ENCODE measurements at places on chromosomes 7 and 10. TPM values are rescaled to one million over a fixed set of nuclear protein-coding genes. Genes with fewer than 3 reads are reported as not detected.

DNA sequence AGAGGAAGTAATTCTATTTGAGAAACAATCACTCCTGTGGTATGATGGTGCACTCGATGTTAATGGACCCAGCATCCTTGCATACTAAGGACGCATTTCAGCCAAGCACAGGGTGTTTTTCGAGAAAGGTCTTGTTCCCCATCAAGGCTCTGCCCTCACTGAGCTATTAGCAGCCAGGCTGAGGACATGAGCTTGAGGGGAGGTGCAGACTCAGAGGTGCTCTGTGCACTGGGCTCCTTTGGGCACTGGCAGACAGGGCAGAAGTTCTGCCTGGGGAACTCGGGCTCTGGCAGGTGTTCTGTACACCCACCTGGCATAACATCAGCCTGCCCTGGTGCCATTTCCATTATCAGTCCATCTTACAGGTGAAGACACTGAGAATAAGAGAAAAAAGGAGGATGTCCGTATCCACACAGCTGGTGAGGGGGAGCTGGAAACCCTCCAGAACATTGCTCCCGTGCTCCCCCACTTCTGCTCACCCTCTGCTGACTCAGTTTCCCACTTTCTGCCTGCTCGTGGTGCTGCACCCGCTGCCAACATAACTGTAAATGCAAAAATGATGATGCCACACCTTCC is 92.7 kb upstream of the RET start:
- no peak for DNase-seq

DNA sequence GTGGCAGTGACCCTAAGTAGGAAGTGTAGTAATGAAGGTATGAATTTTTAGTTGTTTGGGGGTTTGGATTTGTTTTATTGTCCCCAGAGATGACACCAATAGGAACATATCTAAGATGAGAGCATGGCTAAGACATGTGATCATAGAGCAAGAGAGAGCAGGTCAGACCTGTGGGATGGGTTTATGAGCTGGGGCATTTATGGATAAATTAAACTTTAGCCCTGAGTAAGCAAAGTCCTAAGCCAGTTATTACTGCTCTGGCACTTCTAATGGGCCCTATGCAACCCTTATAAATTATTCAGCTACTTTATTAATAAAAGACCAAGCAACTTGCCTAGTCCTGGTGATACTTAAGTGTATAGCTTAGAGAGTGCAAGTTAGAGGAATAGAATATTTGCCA is 85.1 kb downstream of the LRRC4 start:
- no peak for DNase-seq

GRCh38 chr7:151704960-151705635 is 171.8 kb downstream of the PRKAG2 start:
- peak; percentile 84 for DNase-seq

DNA sequence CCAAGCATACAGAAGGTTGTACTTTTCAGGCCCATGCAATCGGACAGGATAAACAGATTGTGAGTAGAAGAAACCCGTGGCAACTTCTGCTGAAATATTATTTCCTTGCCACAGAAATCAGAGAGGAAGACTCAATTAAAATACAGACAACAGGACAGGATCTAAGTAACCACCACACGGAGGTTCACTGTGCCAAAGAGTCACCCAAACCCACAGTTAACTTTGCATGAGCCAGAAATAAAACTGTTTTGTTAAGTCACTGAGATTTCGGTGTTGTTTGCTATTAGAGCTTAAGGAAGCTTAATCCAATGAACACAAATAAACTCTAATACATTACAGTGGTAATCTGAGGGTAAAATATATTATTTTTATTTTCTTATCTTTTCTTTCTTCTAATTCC is 14.0 kb downstream of the PNPLA8 start:
- no peak for DNase-seq

- peak; percentile 15 for DNase-seq
Observed at GRCh38 chr7:72268090-72268489, 144.0 kb downstream of the CALN1 start.

GRCh38 chr10:49500412-49500811 is 38.5 kb downstream of the ERCC6 start:
- no peak for DNase-seq

DNA sequence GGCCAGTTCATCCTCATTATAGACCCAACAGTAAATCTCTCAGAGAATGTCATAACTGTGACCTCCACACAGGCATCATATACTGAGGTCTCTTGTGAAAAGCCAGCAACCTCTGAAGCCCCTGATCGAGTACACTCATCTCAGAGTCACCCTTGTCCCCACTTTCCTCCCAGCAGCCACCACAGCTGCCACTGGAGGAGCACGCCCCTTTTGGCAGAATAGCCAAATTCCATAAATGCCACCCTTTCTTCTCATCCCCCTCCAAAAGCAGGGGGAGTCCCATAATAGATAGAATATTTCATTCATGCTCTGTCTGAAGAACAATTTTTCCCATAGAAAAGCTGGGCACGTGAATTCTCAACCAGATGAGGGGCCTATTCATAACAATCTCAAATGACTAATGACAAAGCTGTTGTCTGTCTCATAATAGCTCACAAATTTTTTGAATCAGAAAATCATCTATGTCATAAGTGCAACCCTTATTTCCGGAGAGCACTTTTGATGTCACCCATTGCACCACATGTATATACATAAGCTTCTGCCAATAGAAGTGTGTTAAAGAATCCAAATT is 47.4 kb downstream of the SGMS1 start:
- DNase-seq, result no peak

- no peak for DNase-seq
Observed at GRCh38 chr10:131150126-131150525, 161.4 kb downstream of the TCERG1L start.

DNA sequence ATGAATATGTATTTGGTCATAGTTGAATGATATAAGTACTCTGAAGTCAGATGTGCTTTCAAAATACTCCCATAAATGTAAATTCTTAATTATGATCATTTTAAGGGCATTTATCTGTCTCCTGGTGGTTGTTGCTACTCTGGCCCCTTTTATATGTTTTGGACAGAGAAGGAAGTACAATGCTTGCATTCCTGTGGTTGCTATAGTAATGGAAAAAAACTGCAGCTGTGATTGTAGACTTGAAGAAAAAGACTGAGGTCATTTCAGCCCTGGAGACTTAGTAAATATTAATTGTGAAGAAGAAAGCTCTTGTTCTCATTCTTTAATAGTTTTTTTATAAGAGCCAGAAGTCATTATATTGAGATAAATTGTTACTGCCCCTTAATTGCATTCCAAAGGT is 70.2 kb upstream of the FERD3L start:
- DNase-seq, result no peak

DNA sequence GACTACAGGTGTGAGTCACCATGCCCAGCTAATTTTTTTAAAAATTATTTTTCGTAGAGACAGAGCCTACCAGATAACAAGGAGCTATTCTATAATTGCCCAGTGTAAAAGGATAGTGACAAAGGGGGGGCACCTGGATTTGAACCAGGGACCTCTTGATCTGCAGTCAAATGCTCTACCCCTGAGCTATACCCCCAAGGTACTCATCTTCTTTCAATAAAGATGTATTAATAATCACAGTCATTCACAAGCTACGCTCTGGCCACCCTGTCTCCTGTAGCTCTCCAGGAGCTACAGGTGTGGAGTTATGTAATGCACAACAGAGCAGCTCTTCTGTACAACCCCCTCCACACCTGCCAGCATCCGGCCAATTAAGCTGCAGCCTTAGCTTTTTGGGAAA is 83.5 kb downstream of the ZNF777 start:
- DNase-seq, result no peak

DNA sequence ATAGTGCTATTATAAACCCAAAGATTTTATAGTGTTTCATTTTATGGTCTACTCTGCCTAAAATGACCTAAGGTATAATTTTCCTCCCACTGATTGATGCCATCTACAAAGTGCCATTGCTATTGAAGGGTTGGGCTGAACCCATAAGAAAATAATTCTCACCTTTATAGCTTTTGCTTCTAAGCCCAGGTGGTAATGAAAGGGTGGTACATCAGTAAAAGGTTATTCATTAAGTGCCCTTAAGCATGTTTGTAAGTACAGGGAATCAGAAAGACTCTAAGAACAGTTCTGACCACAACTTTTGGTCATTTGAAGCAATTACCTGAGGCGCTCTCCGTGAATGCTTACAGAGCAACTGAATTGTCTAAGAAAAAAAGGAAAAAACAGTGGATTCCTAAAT is 1247.3 kb downstream of the NXPH1 start:
- DNase-seq, result no peak

- DNase-seq, result peak; percentile 27
Observed at GRCh38 chr10:104546756-104547155, 94.3 kb upstream of the SORCS3 start.

GRCh38 chr7:112985377-112985987 is 101.1 kb downstream of the GPR85 start:
- no peak for DNase-seq

DNA sequence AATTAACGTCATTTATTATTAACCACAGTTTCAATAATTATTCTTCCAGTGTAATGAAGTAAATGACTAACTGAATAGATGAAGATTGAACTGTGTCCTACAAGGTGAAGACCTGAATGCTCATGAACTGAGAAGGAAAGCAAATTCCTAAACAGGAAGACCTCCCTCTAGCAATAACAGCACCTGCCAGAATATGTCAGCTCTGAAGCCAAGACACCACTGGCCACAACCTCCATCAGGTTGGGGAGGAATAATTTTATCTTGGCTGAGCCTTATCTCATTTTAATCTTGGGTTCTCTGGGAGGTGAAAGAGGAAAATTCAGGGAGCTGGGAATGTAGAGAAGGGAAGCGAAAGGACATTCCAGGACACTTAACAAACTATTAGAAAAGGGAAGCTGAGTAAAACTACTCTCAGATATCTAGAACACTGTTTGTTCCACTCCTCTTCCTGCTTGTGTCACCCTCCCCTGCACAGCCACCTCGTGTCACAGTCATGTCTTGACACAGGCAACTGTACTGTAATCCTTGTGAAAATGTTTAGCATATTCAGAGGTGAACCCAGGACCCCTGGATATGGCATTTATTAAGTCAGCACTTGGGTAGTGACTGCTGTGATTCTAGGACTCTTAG is 4.6 kb upstream of the SLC13A1 start:
- no peak for DNase-seq

- DNase-seq, result peak; percentile 64
Observed at GRCh38 chr7:23467806-23468525, 2.3 kb downstream of the IGF2BP3 start.

DNA sequence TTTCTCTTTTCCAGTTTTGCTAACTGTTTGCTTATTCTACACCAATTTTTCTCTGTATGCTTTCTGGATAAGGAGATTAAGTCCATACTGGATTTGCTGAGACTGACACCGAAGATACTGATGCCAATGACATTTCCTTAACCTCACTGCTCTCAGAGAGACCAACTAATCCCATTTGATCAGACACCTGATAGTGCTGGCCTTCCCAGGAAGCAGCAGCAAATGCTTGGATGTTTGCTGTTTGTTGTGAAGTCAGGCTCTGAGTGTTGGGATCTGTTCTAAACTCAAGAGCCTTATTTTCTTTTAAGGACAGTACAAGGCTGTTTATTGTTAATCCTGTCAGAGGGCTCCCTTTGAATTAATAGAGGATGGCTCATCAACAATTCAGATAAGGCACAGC is 143.3 kb downstream of the ANK3 start:
- DNase-seq, result no peak

DNA sequence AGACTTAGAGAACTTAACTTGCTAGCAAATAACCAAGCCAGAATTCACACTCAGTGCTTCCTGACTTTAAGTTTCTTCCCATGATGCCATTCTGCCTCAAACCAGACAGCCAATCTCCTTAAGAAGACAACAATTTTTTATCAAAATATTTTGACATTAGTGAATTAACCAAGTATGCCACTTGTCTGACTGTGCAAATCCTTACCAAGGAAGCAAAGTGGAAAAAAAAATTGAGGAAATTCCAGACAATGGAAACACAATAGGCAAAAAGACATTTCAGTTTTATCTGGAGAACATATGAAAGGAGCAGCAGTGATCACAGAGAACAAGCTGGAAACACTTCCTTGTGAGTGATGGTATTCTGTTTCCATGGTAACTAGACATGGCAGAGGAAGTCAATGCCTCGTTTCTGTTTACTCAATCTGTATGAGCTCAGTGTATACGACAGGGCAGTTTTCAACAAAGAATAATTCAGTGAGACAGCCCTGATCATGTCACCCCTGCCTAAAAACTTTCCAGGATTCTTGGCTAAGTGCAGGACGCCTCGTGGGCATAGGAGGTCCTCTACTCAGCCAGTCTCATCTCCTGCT is 114.2 kb downstream of the DYNC1I1 start:
- DNase-seq, result no peak

DNA sequence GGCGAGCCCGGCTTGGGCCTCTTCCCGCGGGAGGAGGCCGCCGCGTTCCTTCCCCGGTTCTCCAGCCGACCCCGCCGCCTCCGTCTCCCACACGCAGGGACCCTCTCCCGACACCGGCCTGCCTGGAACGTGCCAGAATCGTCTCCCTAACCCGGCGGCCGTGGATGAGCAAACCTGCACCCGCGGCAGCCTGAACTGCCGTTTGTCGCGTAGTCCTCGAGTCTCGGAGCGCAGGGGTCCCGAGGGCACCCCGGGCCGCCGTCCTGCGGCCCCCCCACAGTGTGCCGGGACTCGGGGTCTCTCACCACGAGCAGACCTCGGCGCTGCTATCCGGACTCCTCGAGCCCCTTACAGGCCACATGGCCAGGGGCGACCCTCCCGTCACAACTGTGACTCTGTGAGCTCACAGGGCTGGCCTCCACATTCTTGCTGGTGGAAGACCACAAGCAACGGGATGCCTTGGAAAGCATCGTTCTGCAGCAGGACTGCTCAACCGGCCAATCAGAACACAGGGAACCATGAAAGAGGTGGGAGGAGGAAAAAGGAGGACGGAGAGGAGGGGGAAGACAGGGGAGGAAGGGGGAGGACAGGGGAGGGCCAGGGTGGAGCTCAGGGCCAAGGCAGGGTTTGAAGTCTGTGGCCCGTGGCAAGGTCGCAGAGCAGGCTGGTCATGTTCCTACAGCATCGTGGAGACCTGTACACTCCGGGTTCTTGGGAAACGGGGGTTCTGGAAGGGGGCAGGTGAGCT is 276.9 kb downstream of the DNAJB6 start:
- peak; percentile 76 for DNase-seq

DNA sequence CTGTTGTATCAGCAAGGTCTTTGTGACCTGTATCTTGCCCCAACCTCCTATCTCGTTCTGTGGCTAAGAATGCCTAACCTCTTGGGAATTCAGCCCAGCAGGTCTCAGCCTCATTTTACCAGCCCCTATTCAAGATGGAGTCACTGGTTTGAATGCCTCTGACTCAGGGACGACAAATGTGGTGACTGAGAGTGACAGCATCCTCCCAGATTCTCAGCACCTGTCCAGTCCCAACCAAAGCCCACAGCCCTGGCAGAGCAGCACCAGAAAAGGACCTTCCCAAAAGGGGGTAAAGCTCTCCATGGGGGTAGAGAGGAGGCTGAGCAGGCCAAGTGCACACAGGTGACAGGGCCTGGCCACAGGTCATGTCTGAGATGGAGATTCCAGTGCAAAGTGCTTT is 35.4 kb upstream of the GPAM start:
- no peak for DNase-seq

Gene DYNC1I1
- total RNA-seq, result 1.4 TPM

Gene CALML3
- not detected for total RNA-seq

Gene SRGN
- total RNA-seq, result not detected

Gene C10orf90
- total RNA-seq, result not detected

Gene DNAH11
- total RNA-seq, result 1.6 TPM

Gene TMEM229A
- 0.42 TPM for total RNA-seq

Gene SEMA3C
- 2.1 TPM for total RNA-seq

Gene NPC1L1
- not detected for total RNA-seq
